ENCODE measurements at places on chromosomes 11 and 22.

GRCh38 chr11:117176186-117176585 is 2.4 kb upstream of the SIDT2 start:
- no peak for DNase-seq

- DNase-seq = peak; percentile 44
Measured at GRCh38 chr11:62340269-62340901, 3.1 kb downstream of the ASRGL1 start.

DNA sequence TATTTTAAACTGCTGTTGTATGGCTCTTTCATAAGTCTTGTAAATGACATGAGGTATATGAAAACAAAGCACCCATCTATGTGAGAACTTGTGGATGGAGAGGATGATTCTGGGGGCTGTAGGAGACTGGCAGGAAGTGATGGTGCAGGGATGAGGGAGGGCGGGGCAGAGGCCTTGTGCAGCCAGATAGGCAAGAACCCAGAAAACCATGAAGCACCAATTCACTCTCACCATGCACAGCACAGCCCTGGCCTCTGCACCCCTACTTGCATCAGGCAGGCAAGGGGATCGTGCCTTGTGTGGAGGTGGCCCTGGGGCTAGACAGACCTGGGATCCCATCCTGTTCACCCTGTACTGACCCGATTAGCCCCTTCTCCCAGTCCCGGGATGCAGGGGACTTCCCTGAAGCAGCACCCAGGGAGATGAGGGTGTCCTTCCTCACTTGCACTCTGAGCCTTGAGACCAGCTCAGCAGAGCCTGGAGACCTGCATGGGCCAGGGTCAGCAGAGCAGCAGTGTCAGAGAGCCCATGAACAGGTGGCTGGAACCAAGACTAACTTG is 85.5 kb downstream of the MORC2 start:
- no peak for DNase-seq

DNA sequence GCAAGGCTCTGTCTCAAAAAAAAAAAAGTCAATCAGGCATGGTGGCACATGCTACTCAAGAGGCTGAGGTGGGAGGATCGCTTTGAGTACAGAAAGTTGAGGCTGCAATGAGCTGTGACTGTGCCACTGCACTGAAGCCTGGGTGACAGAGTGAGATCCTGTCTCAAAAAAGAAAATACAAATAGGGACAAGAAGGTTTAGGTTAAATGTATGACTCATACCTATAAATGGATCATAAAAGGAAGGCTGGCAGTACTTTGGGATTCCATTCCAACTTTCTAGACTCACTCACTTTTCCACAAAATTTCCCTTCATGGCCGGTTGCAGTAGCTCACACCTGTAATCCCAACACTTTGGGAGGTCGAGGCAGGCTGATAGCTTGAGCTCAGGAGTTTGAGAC is 25.6 kb upstream of the OSBP start:
- DNase-seq = no peak

DNA sequence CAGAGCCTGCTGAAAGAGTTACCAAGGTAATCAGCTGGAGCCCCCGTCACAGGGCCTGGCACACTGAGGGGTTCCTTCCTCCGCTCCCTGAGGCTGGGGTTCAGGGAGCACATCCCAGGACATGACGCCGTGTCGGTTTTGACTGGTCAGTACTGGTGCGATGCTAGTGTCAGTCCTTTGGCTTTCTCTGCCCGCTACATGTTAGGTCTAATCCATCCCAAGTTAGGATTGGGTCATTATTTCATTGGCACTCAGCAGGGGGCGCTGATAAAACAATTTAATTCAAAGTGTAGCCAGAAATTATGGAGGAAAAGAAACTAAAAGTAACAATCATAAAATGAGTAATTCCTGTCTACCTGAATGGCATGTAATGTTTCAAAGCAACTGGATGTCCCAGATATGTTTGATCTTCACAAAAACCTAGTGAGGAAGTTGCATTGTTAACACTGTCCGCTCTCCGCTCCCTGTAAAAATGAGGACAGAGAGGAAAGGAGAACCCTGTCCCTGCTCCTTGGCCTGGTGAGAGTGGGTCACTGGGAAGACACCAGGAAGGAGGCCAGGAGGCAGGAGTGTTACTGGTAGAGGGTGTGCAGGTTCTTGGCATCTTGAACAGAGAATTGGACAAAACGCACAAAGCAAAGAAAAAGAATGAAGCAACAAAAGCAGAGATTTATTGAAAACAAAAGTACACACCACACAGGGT is 27.1 kb downstream of the TSKU start:
- DNase-seq = peak; percentile 48

Data from stimulated activated CD4-positive, alpha-beta T cell treated with anti-CD3 and anti-CD28 coated beads, Interleukin-15, amount 100 ng/mL, for 48 hours (primary cell).